ENCODE measurements at places on chromosomes 2 and 18. TPM values are rescaled to one million over a fixed set of nuclear protein-coding genes. Genes with fewer than 3 reads are reported as not detected.

The PID1 gene
- total RNA-seq: not detected

The TCF23 gene
- not detected for total RNA-seq

The MC5R gene
- not detected for total RNA-seq

The PTPRM gene
- total RNA-seq: 3.6 TPM

The AQP12B gene
- not detected for total RNA-seq

The CNDP1 gene
- 0.15 TPM for total RNA-seq

The TACR1 gene
- not detected for total RNA-seq

The PPP1R1C gene
- not detected for total RNA-seq

The ANKRD53 gene
- 0.94 TPM for total RNA-seq

The ANKRD62 gene
- not detected for total RNA-seq

The VWC2L gene
- total RNA-seq: not detected

DNA sequence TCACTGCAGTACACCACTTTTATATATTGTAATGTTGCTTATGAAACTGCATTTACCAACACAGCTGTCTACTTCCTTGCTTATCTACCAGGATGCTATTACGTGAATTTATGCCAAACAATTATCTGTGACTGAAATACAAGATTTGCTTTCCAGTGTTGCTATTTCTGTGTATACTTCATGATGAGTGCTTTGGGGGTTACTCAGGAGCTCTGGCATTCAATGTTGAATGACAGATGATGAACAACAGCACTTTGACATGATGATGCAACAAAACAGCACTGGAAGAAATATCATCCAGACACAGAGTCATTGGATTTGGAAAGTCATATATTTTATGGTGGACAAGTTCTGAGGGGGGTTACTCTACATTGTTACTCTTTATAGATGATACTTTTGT lies 125.8 kb downstream of the NETO1 start:
- H3K36me3 ChIP-seq: no peaks in the 10 kb centered on the region
- no peak overlapping the region for H3K4me3 ChIP-seq
- no peak for DNase-seq

GRCh38 chr18:63951302-63951705 lies 2.2 kb downstream of the HMSD start:
- H3K27me3 ChIP-seq: peaks cover 5% of the 10 kb centered on the region
- H3K4me3 ChIP-seq: no peak overlapping the region
- H3K27ac ChIP-seq: no peak overlapping the region

GRCh38 chr2:7449298-7449697 lies 532.1 kb downstream of the RNF144A start:
- no peak overlapping the region for H3K4me3 ChIP-seq
- no peak for DNase-seq
- H3K27ac ChIP-seq: no peak overlapping the region
- H3K4me1 ChIP-seq: no peaks in the 10 kb centered on the region

- no peak overlapping the region for H3K4me3 ChIP-seq
- no peaks in the 10 kb centered on the region for H3K36me3 ChIP-seq
- H3K27ac ChIP-seq: no peak overlapping the region
- no peaks in the 10 kb centered on the region for H3K4me1 ChIP-seq
- DNase-seq: no peak
- H3K27me3 ChIP-seq: no peaks in the 10 kb centered on the region
These were observed 852.1 kb downstream of the CNTNAP5 start for GRCh38 chr2:124877141-124877577.

DNA sequence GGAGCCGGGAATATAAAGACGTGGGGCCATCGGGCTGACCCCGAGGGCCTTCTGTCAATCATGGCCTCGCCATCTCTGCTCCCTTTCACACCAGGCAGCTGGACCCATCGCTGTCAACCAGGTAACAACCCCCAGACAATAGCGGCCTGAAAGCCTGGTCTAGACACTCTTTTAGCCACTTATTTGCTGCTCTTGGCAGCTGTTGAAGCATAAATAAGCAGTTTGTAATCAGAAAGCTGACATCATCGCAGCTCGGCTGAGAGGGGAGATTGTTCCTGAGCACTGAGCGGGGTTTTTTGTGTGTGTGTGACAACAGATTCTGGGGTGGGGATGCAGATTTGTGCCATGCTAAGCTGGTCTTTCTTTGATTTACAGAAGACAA lies 423.6 kb upstream of the POU3F3 start:
- no peaks in the 10 kb centered on the region for H3K4me1 ChIP-seq
- no peak for DNase-seq
- no peak overlapping the region for H3K4me3 ChIP-seq
- H3K36me3 ChIP-seq: no peaks in the 10 kb centered on the region

DNA sequence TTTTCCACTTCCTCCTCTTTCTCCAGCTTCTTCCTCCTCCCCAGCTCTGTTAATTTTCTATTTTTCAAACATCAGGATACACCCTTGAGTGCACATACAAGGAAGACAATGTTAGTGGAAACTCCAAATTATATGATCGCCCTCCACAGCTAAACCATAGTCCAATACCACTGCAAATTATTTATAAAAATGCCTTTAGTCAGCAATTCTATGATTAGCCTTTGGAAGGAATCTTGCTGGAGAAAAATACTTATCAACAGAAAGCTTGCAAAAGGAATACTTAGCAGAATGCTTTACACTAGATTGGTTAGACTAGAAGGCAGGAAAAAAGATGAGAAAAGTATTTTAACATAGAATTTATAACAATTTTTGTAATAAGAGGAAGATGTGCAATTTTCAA lies 178.9 kb downstream of the FAM124B start:
- H3K27me3 ChIP-seq: peaks cover 2% of the 10 kb centered on the region
- no peak overlapping the region for H3K27ac ChIP-seq
- no peak for DNase-seq
- no peak overlapping the region for H3K4me3 ChIP-seq
- no peaks in the 10 kb centered on the region for H3K4me1 ChIP-seq
- no peaks in the 10 kb centered on the region for H3K36me3 ChIP-seq

GRCh38 chr2:61255580-61256437 lies 93.8 kb downstream of the C2orf74 start:
- DNase-seq: no peak
- no peak overlapping the region for H3K4me3 ChIP-seq
- H3K27me3 ChIP-seq: no peaks in the 10 kb centered on the region
- H3K4me1 ChIP-seq: no peaks in the 10 kb centered on the region
- H3K36me3 ChIP-seq: peaks cover 69% of the 10 kb centered on the region

- no peaks in the 10 kb centered on the region for H3K27me3 ChIP-seq
- H3K4me1 ChIP-seq: no peaks in the 10 kb centered on the region
- H3K27ac ChIP-seq: no peak overlapping the region
- H3K4me3 ChIP-seq: no peak overlapping the region
- H3K36me3 ChIP-seq: peaks cover 35% of the 10 kb centered on the region
These were observed 28.1 kb downstream of the NBAS start for GRCh38 chr2:15532996-15533395.

- no peaks in the 10 kb centered on the region for H3K4me1 ChIP-seq
- H3K36me3 ChIP-seq: peaks cover 31% of the 10 kb centered on the region
- no peak overlapping the region for H3K4me3 ChIP-seq
- no peak overlapping the region for H3K27ac ChIP-seq
- H3K27me3 ChIP-seq: no peaks in the 10 kb centered on the region
These were observed 11.4 kb upstream of the CNDP1 start for GRCh38 chr18:74522635-74523548.

DNA sequence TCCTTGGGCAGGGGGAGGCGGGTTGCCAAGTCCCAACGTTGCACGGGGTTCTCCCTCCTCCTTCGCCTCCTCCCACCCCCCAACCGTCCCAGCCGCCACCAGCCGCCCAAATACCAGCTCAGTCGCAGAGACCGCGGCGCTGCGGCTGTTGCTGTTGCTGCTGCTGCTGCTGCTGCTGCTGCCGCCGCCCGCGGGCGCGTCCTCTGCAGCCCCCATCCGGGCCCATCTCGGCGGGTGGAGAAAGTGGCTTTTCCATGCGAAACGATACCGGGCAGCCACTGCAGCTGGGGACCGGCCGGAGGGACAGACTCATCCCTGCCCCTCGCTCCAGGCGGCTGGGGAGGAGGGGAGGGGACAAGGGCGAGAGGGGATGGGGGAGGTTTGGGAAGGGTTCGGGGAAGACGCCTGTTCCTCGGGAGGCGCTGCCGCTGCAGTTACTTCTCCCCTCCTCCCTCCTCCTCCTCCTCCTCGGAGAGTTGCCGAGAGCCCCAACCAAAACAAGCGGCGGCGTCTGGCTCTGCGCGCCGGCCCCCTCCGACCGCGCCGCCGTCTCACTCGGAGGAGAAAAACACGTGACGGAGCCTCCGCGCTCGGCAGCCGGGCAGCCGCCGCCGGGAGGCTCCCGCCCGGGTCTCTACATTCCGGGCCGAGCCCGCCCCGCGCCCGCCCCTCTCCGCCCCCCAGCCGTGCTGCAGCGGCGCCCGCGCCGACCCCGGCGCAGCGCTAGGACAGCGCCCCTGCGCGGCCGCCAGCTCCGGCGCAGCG lies at the start of gene IRS1:
Gene IRS1, minus strand, starts transcription at position 610 of the 765 bp plus-strand sequence. CDS start 1,082 bp downstream, outside the sequence.
- peak within 1 kb of the TSS; percentile 33 for H3K27ac ChIP-seq
- H3K27me3 ChIP-seq: peaks cover 2% of the 10 kb centered on the region
- H3K4me3 ChIP-seq: peak within 1 kb of the TSS; percentile 53
- H3K36me3 ChIP-seq: no peaks in the 10 kb centered on the region

GRCh38 chr2:59025157-59025757 lies 784.1 kb upstream of the FANCL start:
- H3K36me3 ChIP-seq: no peaks in the 10 kb centered on the region
- no peak overlapping the region for H3K4me3 ChIP-seq
- no peaks in the 10 kb centered on the region for H3K4me1 ChIP-seq
- no peaks in the 10 kb centered on the region for H3K27me3 ChIP-seq

GRCh38 chr2:111909079-111909478 lies 10.7 kb downstream of the MERTK start:
- no peak overlapping the region for H3K4me3 ChIP-seq
- no peak overlapping the region for H3K27ac ChIP-seq
- no peaks in the 10 kb centered on the region for H3K36me3 ChIP-seq

DNA sequence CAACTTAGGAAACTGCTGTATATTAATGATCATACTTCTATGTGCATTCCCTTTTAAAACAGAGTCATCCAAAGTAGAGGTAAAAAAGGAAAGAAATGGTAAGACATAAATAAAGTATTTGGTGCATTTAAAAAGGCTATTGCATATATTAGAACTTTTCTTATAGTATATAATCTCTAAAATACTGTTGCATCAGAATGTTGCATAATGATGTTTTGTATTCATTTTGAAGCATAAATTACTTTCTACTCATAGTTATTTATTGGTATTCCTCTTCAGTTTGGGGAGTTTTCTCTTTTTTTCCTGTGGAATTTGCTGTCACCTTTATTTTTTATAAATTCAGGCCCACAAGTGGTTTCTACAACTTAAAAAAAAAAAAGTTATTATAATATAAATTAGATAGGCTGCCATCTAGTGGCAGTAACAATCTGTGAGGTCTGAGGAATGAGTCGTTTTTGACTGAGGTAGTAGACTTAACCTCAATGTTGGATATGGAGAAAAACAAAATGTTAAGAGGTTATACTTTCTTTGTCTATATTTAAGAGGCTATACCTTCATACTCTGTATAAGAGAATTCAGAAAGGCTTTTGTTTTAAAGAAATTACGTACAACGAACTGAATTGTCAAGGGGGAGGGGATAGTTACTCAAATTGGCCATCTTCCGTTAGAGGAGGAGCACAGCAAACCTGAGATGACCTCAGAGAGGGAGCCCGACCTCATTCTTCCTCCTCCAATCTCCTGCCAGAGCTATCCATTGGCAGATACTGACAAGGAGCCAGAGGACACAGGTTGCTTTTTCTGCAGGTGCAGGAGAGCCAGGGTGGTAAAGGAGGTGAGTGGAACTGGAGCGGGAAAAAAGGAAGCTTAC lies 23.8 kb downstream of the ANKAR start:
- no peaks in the 10 kb centered on the region for H3K36me3 ChIP-seq
- no peaks in the 10 kb centered on the region for H3K4me1 ChIP-seq
- H3K27ac ChIP-seq: no peak overlapping the region
- no peak overlapping the region for H3K4me3 ChIP-seq
- peak; percentile 37 for DNase-seq

DNA sequence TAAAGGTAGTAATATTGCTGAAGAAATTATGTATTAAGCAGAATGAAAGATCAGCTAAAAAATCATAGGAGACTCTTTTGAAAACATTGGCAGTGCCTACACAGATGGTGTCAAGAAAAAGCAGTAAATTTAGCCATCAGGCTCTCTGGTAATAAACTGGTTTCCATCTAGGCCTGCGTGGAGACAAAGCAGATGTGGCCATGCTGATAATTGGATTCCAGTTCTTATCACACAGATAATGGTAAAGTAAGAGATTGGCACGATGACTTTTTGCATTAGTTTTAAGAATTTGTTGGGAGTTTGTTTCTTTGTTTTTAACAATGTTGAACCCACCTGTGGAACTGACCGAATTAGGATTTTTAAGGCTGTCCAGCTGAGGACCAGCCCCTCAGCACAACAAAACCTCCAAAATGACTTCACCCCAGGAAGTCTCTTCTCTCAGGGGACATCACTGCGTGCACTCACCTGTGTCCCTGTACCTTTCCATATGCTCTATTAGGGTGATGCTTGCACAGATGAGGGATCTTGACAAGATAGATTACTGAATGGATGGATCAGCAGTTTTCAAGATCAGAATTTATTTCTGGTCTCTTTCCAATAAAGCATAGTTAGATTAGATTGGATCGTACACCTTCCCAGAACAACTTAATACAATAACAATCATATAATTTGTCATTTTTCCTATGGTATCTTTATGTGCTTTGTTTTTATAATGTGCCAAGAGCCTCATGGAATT lies 69.1 kb upstream of the DNAJC10 start:
- H3K27me3 ChIP-seq: no peaks in the 10 kb centered on the region
- no peak for DNase-seq
- H3K4me3 ChIP-seq: no peak overlapping the region
- no peak overlapping the region for H3K27ac ChIP-seq
- no peaks in the 10 kb centered on the region for H3K36me3 ChIP-seq

- H3K4me1 ChIP-seq: no peaks in the 10 kb centered on the region
- peaks cover 19% of the 10 kb centered on the region for H3K27me3 ChIP-seq
- DNase-seq: no peak
- no peak overlapping the region for H3K27ac ChIP-seq
- H3K4me3 ChIP-seq: no peak overlapping the region
These were observed 106.2 kb downstream of the MREG start for GRCh38 chr2:215907147-215907546.

DNA sequence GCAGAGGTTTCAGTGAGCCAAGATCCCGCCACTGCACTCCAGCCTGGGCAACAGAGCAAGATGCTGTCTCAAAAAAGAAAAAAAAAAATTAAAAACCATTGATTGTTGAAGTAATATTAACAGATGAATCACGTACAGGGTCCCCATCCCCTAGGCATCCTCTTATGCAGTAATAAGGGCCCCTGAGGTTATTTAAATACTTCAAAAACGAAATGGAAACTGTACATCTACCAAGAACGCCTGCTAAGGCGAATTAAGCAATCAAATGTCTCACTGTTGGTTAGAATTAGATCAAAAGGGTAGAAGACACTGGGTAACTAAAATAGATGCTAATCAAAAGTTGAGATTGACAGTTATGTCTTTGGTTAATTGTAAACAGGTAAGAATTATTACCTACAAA lies 7.5 kb downstream of the TRABD2A start:
- H3K4me1 ChIP-seq: peaks cover 37% of the 10 kb centered on the region
- no peak for DNase-seq
- no peak overlapping the region for H3K27ac ChIP-seq
- H3K27me3 ChIP-seq: no peaks in the 10 kb centered on the region
- peaks cover 9% of the 10 kb centered on the region for H3K36me3 ChIP-seq

GRCh38 chr18:56709463-56709862 lies 58.3 kb downstream of the WDR7 start:
- peak; percentile 3 for DNase-seq
- no peaks in the 10 kb centered on the region for H3K27me3 ChIP-seq
- no peak overlapping the region for H3K27ac ChIP-seq
- no peak overlapping the region for H3K4me3 ChIP-seq
- no peaks in the 10 kb centered on the region for H3K36me3 ChIP-seq

GRCh38 chr2:190578158-190579057 lies 43.9 kb upstream of the NEMP2 start:
- no peak overlapping the region for H3K27ac ChIP-seq
- no peaks in the 10 kb centered on the region for H3K36me3 ChIP-seq
- H3K4me3 ChIP-seq: no peak overlapping the region
- peak; percentile 68 for DNase-seq
- H3K27me3 ChIP-seq: no peaks in the 10 kb centered on the region
